NCI-H2081 treated with DMSO at 0.1 percent for 48 hours (cell line): ENCODE measurements at places on chromosomes 16 and 17.

- DNase-seq: no peak
Measured at GRCh38 chr16:84985079-84986065, 26.0 kb downstream of the ZDHHC7 start.

DNA sequence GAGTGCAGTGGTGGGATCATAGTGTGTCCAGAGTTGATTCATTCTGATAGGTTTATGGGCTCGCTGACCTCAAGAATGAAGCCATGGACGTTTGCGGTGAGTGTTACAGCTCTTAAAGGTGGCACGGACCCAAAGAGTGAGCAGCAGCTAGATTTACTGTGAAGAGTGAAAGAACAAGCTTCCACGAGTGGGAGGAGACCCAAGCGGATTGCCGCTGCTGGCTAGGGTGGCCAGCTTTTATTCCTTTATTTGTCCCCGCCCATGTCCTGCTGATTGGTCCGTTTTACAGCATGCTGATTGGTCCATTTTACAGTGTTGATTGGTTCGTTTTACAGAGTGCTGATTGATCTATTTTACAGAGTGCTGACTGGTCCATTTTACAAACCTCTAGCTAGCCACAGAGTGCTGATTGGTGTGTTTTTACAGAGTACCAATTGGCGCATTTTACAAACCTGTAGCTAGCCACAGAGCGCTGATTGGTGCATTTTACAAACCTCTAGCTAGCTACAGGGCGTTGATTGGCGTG lies 17.5 kb downstream of the CACNG4 start:
- no peak for DNase-seq

DNA sequence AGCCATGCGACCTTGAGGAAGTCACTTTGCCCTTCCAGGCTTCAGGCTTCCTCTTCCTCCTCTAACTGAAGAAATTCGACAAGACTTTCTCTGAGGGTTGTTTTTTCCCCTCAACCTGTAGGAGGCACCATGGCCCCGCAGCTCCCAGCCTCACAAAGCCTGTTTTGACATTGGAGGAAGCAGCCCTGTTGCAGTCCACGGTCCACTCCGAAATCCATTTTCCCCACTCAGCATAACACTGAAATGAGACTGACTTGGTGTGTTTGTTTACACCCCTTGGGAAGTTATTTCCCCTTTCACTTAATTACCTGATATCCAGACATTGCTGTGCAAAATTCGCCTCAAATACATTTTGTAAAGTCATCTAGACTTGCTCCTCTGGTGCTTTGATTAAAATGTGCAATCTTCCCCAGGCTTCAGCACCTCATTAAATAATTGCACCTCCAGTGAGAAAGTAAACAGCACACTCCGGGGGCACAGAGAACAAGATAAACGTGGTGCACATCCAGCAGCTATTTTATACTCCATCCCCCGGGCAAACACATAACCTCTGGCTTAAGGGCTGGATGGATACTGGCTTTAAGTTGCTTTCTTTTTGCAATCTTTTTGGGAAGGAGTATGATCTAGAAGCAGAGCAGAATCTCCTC lies 41.4 kb upstream of the PIRT start:
- no peak for DNase-seq

DNA sequence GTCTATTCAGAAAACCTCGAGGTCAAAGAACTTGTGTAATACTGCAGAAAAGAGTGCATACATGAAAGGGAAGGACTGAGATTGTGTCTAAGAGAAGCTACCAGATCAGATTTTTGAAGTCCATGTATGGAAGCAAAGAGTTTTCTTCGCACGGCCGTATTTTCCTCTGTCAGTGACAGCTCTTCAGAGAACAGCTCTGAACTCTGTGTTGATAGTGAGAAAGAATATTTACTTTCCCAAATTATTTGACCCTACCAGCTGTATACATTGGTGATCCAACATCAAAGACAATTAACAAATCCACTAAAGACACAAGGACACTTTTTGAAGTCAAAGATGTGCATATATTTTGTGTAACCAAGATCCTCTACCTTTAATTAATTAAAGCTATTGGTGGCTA lies 107.8 kb upstream of the PSMD7 start:
- no peak for DNase-seq

GRCh38 chr16:19410435-19411171 lies 7.1 kb upstream of the TMC5 start:
- no peak for DNase-seq

DNA sequence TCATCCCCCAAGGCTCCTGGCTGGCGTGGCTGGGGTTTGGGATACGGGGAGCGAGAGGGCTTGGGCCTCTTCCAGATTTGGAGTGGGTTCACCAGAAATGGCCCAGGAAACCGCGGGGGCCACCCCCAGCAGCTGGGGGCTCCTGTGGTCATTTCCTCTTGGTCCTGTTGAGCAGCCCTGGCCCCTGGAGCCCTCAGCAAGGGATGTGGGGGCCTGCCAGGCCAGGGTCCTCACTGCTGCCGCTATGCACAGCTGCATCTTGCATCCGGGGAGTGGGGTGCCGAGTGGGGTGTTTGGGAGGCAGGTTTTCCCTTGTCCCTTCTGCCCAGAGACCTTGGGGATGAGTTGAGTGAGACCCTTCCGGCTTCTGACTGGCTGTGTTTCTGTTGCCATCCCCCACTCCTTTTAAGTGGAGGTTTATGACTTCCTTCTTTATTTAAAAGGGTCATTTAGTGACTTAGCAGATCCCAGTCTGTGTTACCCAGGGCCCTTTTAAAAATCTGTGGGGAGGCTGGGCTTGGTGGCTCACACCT lies 319.8 kb downstream of the SEC14L1 start:
- no peak for DNase-seq

DNA sequence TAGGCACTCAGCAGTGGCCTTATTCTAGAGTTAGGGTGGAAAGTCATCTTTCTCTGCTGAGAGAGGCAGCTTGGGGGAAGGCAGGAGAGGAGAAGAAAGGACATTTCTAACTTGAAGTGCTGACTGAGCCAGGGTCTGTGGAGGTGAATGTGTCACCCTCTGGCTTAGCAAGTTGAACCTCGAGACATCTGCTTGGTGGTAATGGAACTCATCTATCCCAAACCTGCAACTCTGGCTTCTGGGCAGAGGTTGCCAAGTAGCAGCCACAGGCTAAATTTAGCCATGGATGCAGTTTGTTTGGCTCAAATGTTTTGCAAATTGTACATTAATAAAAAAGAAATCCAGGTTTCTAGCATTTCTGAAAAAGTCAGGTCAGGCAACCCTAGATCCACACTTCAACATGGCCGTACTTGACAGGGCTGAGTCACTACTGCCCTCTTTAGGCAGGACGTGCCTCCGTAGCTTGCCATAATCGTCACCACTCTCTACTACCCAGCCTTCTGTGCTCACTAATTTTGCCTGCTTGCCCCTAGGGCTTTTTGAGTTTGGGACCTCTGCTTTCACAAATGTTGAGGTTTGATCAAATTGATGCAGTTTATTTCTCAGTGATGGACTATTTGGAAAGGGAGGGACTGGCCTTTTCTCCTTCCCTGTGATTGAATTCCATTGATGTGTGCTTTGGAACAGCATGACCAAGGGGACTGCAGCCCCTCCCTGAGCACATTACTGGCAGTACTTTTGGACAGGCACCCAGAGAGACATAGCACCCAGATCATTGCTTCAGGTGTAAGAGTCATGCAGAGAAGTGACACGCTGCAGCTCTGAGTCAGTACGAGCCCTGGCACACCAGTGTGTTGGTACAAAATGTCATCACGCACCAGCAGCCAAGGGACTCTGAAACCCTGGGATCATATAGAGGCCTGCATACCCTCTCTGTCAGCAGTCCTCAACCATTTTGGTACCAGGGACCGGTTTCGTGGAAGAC lies 5.2 kb downstream of the CDH13 start:
- no peak for DNase-seq

- no peak for DNase-seq
Measured at GRCh38 chr16:88468275-88469129, 15.4 kb downstream of the ZFPM1 start.

DNA sequence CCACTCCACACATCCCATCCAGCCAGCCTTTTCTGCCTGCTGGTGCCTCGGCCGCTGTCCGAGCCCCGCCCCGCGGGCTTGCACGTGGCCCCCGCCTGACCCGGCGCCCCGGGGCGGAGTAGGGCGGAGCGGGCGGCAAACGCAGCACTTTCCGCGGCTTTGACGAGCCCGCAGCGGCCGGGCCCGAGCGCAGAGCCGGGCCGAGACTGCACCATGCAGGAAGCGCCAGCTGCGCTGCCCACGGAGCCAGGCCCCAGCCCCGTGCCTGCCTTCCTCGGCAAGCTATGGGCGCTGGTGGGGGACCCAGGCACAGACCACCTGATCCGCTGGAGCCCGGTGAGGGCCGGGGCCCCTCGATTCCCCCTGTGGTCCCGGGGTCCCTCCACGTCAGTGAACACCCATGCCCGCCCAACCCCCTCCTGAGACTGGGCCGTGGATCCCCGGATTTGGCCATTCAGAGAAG lies at the start of gene HSF4:
HSF4 (plus strand) TSS at position 147 of the 463 bp plus-strand sequence; CDS start at position 214, 67 bp downstream.
- DNase-seq: no peak

GRCh38 chr16:4323845-4324488 lies 8.1 kb downstream of the GLIS2 start:
- DNase-seq: no peak

DNA sequence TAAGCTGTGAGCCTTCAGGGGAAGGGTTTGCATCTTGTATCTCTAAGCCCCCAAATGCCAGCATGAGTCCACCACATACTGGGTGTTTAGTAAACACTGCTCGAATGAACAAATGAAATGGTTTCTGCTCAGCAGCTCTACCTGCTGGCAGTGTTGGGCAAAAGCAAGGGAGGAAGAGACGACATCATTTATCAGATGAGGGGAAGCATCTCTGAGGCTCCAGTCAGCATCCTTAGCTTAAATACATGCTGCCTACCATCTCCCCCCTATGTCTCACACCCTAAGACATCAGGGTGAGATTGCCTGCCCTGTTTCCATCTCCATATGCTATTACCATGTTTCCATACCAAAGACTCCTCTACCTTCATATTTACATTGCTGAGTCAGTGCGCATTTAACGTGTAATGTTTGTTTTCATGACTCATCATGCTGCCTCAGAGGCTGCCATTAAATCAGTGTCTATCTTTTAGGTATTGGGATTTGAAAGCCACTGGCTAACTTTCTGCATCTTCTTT lies 379.8 kb downstream of the UTP18 start:
- DNase-seq: no peak

DNA sequence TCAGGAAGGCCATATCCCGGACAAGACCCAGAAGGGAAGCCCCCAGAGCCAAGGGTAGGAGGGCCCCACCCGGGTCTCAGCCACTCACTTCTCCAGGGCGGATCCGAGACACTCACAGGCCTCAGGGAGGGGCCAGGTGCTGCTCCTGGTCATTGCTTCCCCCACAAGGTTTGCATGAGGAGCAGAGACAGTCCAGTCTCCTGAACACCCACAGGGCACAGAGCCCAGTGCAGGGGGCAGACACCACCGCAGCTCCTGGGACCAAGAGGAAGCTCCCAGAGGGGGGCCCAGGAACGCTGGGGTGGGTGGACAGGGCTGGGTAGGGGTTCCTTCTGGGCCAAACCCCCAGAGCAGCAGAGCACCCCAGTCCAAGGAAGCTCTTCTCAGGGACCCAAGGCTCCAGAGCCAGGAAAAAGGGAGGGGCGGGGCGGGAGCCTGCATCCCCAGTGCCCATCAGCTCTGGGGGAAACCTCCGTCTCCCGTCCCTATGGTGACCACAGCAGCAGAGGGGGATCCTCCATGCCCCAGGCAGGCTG lies 709 bp upstream of the MRPL28 start:
- no peak for DNase-seq

DNA sequence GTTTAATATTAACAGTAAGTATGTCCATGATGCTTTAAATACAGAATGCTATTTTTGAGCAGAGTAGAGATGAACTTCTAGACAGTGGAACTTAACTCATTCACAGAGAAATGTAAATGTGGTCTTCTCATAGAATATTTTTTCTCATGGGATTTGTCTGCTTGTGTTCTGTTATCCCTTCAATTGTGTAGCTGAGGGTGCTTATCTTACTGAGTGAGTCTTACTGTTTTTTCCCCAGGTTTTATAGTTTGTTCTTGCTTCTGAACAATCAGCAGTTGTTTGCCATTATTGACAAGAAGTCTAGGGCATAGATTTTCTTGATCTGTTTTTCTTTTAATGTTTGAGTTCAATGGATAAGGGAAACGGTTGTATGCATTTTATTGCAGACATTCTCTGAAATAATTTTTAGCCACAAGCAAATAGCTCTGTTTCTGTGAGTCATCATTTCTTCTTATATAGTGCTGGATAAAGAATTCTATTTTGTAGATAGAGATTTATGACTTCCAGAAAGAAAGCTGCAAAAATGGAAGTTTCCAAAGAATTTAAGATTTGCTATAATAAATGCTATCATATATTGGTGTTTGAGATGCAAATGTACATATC lies 60.5 kb downstream of the NF1 start:
- no peak for DNase-seq

GRCh38 chr16:66199189-66199588 lies 167.3 kb upstream of the CDH5 start:
- no peak for DNase-seq

DNA sequence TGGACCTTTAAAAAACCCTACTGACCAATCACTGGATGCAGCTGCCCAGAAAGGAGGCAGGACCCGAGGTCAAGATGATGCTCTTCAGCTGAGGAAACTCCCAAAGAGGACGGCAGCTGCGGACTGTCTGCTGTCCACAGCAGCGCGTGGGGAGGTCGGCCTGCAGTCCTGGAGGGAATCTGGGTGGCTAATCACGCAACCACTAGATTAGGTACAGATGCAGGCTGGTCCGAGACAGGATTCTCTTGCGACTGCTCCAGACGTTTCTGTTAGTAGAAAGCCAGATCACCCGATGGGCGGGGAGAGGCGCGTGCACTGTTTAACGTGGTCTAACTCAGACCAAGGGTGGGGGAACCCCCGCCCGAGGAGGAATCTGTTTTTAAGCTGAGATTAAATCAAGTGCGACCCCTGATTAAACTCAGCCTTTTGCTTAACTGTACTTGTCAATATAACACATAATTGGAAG lies 8.8 kb downstream of the CTRB2 start:
- no peak for DNase-seq

DNA sequence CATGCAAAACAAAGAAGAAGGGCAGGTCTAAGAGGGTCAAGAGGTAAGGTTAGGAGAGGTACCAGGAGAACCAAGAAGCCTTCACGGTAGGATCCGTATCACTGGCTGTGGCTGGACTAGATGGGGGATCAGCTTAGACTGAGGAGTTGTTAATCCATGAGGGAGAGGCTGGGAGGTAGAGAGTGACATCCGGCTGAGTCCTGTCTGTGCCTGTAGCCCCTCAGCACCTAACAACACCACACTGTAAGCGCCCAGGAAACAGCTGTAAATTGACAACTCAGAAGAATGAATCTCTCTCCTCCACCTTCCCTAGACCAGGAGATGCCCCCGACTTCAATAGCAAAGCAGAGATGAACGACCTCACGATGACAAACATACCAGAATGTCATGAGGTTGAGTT lies 199.4 kb upstream of the RPL38 start:
- DNase-seq: no peak

GRCh38 chr17:29073520-29073919 lies 30.6 kb downstream of the PIPOX start:
- no peak for DNase-seq
